RPMI7951 (cell line): ENCODE measurements at places on chromosomes 1 and 21. TPM values are rescaled to one million over a fixed set of nuclear protein-coding genes. Genes with fewer than 3 reads are reported as not detected.
A peak's percentile ranks its signal among the peaks of the same experiment; 100 is the strongest.

The TCHHL1 gene
- total RNA-seq = not detected in 2 replicates

The CXADR gene
- 13.7 and 16.4 TPM in 2 replicates for total RNA-seq

The LCE2B gene
- not detected in 2 replicates for total RNA-seq

The DARS2 gene
- total RNA-seq = 34.1 and 39.2 TPM in 2 replicates

The TSACC gene
- total RNA-seq = not detected in 2 replicates

The MACO1 gene
- 14.7 and 19.2 TPM in 2 replicates for total RNA-seq

The SFN gene
- not detected in 2 replicates for total RNA-seq

The C4BPA gene
- total RNA-seq = not detected in 2 replicates

DNA sequence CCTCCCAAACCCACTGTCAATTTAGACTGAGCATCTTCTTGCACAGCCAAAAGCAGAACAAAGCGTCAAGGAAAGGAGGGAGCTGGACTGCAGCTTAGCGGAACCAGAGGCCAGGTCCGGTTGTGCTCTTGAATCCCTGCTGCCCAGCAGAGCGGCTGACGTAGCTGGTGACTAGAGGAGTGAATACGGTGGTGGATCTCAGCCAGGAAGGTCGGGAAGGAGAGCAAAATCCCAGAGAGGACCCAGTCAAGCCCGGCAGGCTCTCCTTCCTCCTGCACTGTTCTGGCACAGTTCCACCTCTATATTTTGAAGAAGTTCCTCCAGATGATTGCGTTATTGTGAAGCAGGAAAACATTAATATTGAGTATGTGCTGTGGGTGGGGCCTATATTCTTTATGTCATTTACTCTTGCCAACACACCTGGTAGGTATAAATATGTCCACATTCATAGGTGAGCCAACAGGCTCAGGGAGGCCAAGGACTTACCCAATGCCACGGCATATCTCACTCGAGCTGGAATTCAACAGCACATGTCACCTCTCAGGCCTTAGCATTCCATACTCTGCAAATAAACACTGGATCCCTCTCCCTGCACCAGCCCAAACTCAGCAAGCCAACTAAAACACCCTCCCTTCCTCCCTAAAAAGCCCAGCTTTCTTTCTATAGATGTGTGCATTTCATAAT, 23.6 kb upstream of the ABCB10 start:
- DNase-seq = no peak

- DNase-seq = no peak
These were observed 64.6 kb downstream of the RHOU start for GRCh38 chr1:228799924-228800323.

- DNase-seq = no peak
These were observed 9.8 kb downstream of the ACOT11 start for GRCh38 chr1:54557671-54558355.

DNA sequence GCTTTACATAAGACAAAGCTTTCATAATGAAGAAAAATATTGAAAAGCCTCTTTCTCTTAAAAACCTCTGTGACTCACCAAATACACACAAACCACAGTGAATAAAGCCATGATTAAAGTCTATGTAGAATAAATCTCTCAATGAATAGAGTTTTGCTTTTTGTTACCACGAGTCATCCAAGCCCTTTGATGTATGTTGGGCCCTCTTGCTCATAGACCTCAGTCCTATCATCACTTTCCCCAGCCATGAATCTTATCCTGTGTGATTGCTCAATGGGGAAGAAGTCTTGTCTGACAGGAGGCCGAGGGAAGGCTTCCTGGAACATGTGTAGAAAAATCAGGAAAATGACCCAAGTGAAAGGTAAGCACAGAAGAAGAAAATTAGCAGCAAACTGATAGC, 60.8 kb downstream of the NGF start:
- peak; percentile 80 for DNase-seq

GRCh38 chr21:26844258-26845065, 747 bp downstream of the ADAMTS1 start:
- peak; percentile 46 for DNase-seq

- DNase-seq = no peak
These were observed 89.9 kb downstream of the FOXD2 start for GRCh38 chr1:47527653-47528272.

DNA sequence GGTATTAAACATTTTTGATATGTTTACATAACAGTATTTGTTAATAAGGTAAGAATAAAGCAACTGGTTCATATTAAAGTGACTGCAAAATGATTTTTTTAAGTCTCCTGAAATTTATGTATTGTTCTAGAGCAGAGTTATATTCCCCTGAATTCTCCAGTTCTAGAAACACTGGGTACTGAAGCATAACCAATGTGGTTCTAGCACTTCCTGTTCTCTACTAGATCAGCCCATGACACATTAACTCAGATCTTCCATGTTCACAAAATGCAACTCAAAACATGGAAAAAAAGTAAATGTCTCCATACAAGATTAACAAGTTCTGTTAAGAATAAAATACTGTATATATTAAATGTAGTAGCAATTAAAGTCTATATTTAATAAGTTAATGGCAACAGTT, 3.9 kb downstream of the NEGR1 start:
- peak; percentile 30 for DNase-seq

GRCh38 chr1:202110977-202111376, 11.7 kb upstream of the GPR37L1 start:
- DNase-seq = no peak

DNA sequence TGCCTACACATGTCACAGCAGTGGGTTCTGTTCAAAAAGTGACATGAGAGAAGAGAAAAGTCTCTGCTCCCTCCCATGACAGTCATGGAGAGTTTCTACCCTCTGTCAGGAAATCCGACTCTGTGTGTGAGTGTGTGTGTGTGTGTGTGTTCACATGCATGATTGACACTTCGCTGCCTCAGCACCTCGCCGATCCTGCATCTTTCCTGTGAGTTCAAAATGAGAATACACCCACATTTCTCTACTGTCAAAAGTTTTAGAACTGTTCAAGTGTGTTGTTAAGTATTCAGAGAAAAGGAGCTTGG, 46.2 kb upstream of the COX20 start:
- DNase-seq = no peak

GRCh38 chr1:28591708-28592320, at the start of gene RAB42:
RAB42 (plus strand) TSS chr1:28592265; CDS start chr1:28592512, 247 bp downstream.
- DNase-seq = no peak

DNA sequence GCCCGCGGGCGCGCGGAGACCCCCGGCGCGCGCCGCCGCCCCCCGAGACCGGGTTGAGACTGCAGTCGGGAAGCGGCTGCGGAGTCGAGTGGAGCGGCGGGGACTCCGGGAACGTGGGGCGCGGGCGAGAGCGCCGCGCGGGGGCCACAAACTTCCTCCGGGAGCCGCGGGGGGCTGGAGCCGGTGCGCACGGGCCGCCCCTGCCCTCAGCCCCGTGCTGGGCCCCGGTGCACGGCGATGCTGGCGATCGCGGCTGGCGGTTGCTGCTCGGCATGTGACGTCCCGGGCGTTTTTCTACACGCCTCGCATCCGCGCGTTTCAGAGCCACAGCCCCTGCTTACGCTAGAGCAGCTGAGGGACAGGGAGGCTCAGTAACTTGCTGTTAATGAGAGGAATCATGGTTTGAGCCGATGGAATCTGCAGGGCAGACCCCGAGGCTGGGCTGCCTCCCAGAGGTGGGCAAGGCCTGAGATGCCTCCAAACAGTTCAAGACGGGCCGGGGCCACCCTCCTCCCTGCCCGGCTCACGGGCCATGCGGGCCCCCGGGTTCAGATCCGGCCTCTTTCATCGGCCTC, 520 bp downstream of the TMEM201 start:
- DNase-seq = peak; percentile 42

- DNase-seq = no peak
These were observed 599.5 kb downstream of the MATN1 start for GRCh38 chr1:30123896-30124295.

- DNase-seq = peak; percentile 55
These were observed at the start of gene NIBAN1 for GRCh38 chr1:184974056-184974836. NIBAN1 (minus strand) TSS chr1:184974508; CDS start chr1:184974356, 152 bp downstream.

DNA sequence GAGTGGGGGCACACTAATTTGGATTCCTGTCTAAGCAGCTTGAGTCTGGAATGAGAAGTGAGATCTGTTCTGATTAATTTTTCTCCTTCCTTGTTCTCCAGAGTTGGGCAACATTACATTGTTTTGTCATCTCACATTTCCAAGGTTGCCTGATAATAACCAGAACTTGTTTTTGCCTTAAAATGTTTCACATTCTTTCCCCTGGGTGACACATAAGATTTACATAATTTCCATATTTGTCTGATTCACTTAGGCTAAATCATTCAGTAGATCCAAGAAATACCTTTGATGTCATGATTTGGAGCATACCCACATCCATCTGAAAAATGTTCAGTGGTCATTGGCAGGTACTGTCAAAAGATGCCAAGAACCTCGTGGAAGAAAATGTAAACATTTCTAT, 60.3 kb downstream of the XCL2 start:
- DNase-seq = peak; percentile 44

GRCh38 chr1:15639931-15640330, 22.7 kb downstream of the DDI2 start:
- no peak for DNase-seq

DNA sequence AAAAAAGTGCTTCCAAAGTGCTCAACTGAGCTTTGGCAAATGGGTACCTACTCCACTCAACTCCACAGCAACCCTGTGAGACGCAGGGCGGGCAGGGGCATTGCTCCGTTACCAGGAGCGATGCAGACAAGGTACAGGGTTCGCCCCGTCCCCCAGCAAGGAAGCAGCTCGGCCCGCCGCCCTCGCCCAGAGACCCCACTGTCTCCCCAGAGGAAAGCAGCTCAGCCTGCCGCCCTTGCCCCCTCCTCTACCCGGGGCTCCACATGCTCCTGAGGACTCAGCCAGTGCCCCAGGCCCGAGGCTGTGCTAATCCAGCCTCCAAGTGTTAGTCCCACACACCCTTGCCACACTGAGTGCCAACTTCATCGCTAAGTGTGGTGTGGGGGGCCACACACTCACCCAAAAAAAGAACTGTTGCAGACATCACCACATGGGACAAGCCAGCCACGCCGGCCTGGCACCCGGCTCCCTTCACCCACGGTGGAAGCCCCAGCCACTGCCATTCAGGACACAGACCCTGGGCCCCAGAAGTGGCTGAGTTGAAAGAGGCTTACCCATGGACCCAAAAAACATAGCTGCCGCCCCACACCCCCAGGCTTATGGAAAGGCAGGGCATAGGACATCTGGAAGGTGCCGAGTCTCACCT, 26.3 kb downstream of the WDR4 start:
- no peak for DNase-seq

GRCh38 chr21:36551731-36552433, 72.0 kb upstream of the CLDN14 start:
- peak; percentile 65 for DNase-seq

DNA sequence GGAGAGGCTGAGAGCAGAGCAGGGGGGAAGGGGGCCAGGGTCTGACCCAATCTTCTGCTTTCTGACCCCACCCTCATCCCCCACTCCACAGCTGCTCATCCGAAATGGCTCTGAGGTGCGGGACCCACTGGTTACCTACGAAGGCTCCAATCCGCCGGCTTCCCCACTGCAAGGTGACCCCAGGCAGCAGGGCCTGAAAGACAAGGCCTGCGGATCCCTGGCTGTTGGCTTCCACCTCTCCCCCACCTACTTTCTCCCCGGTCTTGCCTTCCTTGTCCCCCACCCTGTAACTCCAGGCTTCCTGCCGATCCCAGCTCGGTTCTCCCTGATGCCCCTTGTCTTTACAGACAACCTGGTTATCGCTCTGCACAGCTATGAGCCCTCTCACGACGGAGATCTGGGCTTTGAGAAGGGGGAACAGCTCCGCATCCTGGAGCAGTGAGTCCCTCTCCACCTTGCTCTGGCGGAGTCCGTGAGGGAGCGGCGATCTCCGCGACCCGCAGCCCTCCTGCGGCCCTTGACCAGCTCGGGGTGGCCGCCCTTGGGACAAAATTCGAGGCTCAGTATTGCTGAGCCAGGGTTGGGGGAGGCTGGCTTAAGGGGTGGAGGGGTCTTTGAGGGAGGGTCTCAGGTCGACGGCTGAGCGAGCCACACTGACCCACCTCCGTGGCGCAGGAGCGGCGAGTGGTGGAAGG, 17.1 kb upstream of the HDAC1 start:
- DNase-seq = no peak

DNA sequence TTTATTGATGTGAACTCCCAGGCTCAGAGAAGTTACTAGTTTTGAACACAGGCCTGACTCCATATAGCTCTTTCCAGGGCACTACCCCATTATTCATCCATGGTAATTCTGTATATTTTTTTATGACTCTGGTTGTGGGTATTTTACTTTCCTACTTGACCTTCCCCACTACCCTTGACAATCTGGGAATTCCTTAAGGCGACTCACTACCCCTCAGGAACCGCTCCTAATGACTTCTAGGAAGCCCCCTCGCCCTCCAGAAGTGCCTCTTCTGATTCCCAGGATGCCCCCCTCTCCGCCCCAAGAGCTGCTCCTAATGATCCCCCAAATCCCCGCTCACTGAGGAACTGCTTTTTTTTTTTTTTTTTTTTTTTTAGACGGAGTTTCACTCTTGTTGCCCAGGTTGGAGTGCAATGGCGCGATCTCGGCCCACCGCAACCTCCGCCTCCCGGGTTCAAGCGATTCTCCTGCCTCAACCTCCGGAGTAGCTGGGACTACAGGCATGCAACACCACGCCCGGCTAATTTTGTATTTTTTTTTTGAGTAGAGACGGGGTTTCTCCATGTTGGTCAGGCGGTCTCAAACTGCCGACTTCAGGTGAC, 972 bp upstream of the KDM4A start:
- DNase-seq = no peak

GRCh38 chr1:177820213-177820612, 149.6 kb downstream of the SEC16B start:
- DNase-seq = no peak

DNA sequence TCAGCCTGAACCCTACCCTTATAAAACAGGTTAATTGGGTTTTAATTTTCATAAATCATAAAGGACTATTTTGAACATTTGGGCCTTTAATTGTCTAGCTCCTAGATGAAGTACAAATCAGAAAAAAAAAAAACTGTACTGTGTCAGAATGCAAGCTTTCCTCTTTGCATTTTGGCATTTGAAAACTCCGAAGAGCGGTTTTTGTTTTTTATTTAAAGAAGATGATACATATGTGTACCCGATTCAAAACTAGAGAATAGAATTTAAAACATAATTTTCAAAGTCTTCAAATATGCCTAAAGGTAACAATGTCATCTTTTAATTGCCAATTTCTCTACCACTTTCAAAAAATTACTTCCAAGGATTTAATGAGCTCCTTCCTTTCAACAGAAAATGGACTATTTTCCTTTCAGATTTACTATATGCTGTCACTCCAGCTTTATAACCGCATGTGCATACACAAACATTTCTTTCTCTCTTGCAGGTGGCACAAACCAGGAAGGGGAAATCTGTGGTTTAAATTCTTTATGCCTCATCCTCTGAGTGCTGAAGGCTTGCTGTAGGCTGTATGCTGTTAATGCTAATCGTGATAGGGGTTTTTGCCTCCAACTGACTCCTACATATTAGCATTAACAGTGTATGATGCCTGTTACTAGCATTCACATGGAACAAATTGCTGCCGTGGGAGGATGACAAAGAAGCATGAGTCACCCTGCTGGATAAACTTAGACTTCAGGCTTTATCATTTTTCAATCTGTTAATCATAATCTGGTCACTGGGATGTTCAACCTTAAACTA, 33.7 kb downstream of the MRPL39 start:
- DNase-seq = peak; percentile 96
